8988T (cell line): ENCODE measurements at places on chromosomes 7 and 10.

DNA sequence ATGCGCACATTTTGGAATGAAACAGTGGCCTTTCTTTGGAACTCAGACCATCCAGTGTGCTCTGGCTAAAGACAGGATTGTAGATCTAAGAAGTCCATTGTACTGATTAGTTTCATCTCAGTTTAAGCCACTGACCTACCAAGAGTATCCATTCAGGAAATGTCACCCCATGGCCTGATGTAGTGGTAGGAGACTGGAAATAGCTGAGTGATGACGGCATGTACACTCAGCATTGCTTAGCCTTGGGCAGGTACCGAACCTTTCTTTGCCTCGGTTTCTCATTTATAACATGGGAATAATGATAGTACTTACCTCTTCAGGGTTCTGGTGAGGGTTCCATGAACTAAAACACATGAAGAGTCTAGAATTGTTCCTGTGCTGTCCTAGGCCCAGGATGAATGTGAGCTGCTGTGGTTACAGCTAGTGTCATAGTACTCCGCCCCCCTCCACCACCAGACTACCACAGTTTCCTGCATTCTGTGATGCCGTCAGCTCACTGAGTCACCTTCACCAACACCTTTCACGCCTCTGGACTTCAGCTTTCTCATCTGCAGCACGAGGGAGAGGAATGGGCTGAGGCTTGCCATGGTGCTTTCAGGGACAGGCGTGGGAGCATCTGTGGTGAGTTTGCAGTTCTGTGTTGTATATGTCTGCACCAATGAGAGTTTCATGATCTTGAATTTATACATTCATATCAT lies 484.0 kb upstream of the GALNT17 start:
- DNase-seq, result no peak

- DNase-seq, result no peak
Observed at GRCh38 chr7:259191-259505, 30.8 kb upstream of the FOXL3 start.

DNA sequence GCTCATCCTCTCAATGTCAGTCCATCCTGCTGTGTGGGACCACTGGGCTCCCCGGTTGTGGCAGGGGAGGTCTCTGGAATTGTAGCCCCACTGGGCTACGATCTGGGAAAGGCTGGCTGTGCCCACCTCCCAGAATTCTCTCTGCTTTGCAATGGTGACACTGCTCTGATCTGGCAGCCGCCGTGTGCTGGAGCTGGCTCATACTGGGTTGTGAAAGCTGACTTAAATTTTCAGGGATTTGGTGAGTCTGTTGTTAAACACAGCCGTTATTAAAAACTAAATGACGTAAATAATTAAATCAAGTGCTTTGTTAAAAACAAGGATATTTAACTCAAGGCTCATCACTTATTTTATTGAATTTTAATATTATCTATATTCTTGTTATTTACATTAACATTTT lies 160.0 kb downstream of the TAX1BP1 start:
- DNase-seq, result no peak

DNA sequence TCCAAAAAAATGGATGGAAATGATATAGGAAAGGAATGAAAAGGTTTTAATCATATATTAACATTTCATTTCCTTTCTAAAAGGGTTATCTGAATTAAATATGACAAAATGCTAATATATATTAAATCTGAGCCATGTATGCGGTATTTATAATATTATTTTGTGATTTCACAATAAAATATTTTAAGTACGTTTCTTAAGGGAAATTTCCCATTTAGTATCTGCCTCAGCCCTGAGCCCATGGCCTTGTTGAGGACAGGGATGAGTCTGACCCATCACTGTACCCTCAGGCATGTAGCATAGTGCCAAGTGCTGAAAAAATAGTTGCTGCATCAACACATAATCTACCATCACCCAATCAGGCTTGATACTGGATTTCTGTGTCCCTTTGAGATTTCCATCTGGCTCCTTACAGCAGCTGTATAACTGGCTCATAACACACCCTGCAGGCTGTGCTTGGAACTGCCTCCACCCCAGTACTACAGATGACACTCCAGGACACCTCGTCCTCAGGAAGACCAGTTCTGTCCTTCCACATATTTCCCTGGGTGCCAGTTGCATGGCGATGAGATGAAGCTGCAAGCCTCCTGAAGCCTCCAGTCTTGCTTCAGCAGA lies 59.4 kb upstream of the ASAH2 start:
- DNase-seq, result no peak

GRCh38 chr7:139341776-139342226 lies 664 bp downstream of the FMC1 start:
- DNase-seq, result no peak

DNA sequence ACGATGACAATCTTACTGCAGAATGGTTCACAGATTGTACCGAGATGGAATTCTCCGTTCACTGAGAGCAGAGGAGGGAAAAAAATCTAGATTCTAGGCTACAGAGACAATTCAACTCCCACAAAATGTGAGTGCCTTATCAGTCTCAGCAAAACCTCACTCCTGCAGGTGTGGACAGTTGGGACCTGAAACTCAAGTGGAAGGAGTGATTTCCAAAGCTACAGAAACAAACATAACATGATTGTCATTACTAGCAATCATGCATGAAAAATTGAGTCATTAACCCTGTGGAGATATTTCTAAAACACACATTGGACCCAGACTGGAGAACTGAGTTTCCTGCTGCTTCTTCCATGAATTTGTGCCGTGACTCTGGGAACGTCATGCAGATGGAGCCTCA lies 70.3 kb downstream of the CALML3 start:
- no peak for DNase-seq

GRCh38 chr10:6351495-6351894 lies 148.8 kb downstream of the PFKFB3 start:
- DNase-seq, result no peak

DNA sequence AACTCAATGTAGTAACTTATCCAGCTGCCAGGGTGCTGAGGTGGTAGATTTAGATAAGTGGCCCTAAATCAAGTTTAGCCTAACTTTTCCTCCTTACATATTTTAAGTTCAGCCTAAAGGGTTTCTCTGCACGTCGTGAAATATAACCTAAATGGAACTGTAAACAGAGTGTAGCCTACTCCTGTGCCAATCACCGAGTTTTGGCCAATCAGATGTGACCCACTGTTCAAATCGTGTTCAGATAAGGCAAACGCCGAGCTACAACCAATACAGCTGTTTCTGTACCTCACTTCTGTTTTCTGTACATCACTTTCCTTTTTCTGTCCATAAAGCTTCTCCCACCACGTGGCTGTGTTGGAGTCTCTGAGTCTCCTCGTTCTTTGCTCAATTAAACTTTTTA lies 904.2 kb upstream of the POT1 start:
- no peak for DNase-seq

GRCh38 chr10:118955951-118956801 lies 73.3 kb upstream of the NANOS1 start:
- no peak for DNase-seq

DNA sequence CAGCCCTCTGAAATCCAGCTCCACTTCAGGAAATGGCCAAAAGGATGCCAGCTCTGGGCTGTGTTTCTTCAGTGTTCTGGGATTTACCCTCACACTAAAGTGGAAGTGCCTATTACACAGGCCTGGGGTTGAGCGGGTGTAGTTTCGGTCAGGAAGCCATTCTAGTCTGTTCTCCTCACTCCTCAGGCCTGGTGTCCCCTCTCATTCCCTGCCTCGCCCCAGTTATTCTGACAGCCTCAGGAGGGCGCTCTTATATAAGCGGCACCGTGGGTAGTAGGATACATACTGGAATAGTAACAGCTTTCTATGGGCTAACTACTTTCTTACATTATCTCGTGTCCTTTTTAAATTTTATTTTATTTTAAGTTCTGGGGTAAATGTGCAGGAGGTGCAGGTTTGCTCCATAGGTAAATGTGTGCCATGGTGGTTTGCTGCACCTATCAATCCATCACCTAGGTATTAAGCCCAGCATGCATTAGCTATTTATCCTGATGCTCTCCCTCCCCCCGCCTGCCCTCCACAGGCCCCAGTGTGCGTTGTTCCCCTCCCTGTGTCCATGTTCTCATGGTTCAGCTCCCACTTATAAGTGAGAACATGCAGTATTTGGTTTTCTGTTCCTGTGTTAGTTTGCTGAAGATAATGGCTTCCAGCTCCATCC lies 12.2 kb upstream of the LGI1 start:
- peak; percentile 42 for DNase-seq

- DNase-seq, result no peak
Observed at GRCh38 chr10:124992462-124993344, 50.8 kb downstream of the ZRANB1 start.

- DNase-seq, result no peak
Observed at GRCh38 chr7:11833431-11833830, 1.4 kb upstream of the THSD7A start.

- no peak for DNase-seq
Observed at GRCh38 chr7:44720301-44720700, 28.3 kb upstream of the ZMIZ2 start.

DNA sequence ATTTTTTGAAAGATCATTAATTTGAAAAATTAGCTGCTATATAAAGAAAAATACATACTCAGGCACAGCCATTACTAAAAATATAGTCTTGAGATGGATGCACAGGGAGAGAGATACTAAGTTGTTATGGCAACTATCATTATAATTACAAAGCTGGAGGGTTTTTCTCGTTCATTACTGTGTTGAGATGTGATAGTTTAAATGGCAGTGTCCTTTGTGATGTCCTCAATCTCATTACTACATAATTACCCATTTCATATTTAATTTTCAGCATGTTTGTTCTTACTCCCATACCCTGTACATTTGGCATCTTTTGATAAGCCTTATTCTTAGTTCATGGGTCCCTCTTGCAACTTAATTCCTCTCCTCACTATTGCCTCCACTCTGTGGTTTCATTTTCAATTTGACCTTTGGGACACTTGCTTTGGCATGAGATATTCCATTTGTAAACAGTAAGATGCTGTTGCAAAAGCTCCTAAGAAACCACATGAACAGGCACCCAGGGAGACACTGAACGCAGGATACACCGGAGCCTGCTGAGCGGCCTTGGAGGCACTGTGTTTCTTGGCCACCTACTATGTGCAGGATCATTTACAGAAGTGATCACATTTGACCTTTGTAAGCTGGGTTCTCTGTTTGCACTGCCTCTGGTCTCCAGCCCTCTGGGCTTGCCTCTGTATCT lies 4.8 kb upstream of the CPXM2 start:
- no peak for DNase-seq

GRCh38 chr7:30196408-30196807 lies 61.6 kb downstream of the MTURN start:
- no peak for DNase-seq

DNA sequence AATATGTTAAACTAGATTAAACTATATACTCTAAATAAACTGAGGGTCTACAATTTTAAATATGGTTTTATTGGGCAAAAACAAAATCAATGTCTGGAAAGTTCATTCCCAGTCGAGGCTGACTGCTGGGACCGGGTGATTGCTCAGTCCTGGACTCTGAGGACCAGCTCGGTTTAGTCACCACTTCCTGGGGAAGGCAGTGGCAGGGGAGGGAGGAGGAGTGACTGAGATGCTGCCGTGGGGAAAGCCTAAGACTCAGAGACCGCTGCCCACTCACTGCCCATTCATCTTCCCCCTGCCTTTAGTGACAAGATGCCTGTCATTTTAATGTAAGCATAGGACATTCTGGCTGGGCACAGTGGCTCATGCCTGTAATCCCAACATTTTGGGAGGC lies 29.0 kb downstream of the ATOH7 start:
- DNase-seq, result no peak

GRCh38 chr7:1586827-1587705 lies 17.2 kb upstream of the PSMG3 start:
- no peak for DNase-seq

DNA sequence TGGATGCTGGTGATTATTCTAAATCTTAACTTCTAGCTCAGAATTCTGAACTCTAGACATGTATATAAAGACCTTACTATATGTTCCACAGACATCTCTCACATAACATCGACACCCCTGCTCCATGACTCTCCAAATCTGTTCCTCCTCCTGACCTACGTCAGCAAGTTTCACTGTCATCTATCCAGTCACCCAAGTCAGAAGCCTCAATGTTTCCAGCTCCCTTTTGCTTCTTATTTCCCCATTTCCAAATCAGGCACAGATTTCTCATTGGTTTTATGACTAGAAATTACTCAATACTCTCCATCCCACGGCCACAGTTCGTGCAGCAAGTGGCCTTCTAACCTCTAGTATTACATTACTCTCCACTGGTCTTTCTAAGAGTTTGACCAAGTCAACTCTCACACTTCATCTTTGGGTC lies 28.5 kb downstream of the EPC1 start:
- no peak for DNase-seq

GRCh38 chr10:14016011-14016536 lies 314.6 kb downstream of the FRMD4A start:
- DNase-seq, result no peak

- DNase-seq, result no peak
Observed at GRCh38 chr7:6159524-6160031, 112.8 kb downstream of the CYTH3 start.

GRCh38 chr7:104267701-104268368 lies 60.0 kb upstream of the ORC5 start:
- no peak for DNase-seq

- DNase-seq, result no peak
Observed at GRCh38 chr10:637771-638195, 51.7 kb downstream of the DIP2C start.

GRCh38 chr10:59337201-59337652 lies 25.1 kb downstream of the FAM13C start:
- no peak for DNase-seq

DNA sequence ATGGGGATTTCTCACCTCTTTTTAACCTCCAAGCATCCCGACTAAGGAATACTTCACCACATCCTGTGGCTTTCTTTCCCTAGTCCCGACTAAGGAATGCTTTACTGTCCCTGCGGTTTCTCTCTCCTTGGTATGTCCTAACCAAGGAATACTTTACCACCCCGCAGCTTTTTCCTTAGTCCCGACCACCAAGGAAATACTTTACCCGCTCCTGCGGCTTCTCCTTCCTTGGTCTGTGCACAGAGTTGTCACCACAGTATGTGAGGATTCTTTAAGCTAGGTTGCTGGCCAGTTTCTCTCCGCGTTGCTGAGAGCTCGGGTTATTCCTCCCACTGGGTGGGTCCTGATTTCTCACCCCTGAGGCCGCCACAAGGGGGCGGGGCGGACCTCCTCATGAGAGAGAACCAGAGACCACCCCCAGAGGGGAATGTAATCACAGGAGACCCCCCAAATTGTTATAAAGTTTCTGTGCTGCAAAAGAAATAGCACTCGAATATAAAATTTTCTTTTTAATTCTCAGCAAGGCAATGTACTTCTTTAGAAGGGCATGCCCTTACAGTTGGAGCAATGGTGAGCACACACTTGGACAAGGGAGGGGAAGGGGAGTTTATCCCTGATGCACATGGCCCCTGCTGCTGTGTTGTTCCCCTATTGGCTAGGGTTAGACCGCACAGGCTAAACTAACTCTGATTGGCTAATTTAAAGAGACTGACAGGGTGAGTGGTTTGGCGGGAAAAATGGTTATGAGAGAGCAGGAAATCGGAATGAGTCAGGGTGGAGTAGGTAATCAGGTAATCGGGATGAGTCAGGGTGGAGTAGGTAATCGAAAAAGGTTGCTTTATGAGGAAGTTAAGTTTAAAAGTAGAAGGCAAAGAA lies 12.8 kb downstream of the SUGCT start:
- no peak for DNase-seq
